ENCODE measurements at places on chromosomes 6 and 20.

- no peak for DNase-seq
These were observed 31.2 kb downstream of the CEP43 start for GRCh38 chr6:167030222-167031072.

DNA sequence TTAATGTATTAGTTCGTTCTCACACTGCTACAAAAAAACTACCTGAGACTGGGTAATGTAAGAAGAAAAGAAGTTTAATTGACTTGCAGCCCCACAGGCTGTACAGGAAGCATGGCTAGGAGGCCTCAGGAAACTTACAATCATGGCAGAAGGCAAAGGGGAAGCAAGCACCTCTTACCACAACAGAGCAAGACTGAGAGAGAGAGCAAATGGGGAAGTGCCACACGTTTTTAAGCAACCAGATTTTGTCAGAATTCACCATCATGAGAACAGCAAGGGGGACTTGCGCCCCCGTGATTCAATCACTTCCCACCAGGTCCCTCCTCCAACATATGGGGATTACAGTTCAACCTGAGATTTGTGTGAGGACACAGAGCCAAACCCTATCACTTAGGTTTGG, 70.8 kb upstream of the SRSF6 start:
- no peak for DNase-seq

- DNase-seq = no peak
These were observed 13.2 kb upstream of the EPB41L1 start for GRCh38 chr20:36141310-36141709.

DNA sequence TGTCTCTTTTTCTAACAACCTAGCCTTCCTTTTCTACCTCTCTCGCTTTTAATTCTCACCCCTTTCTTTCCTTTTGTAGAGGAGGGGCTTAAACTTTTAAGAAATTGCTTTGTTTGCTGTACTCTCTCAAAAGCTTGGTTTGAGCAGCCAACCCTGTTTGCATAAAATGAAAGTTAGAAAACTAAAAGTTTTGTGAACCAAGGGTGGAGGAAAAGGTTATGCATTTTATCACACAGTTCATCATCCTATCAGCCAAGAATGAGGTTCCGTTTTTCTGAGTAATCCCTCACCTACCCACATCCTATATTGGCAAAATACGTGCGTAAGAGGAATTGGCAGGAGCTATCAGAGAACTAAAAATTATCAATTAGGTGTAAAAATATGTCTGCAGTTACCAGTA, 42.8 kb upstream of the LOC128125822 start:
- no peak for DNase-seq

- DNase-seq = no peak
These were observed 70.2 kb downstream of the GPR6 start for GRCh38 chr6:110048221-110048875.

- DNase-seq = no peak
These were observed 25.7 kb downstream of the DST start for GRCh38 chr6:56616967-56617366.

DNA sequence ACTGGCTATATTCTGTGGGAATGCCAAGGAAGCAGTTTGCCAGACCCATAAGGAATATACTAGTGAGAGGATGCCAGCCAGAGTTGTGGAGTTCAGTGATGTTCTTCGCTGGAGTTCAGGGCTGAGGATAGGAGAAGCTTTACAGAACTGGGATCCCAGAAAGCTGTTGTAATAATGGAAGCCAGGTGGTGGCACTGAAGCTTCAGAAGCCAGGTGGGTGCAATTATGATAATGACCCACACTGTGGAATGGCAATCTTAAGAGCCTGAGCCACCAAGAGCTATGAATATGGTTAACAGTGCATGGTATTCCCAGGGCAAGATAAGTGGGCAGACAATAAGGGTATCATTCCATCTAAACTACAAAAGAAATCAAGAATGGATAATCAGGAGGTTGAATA, 25.1 kb upstream of the ENPP1 start:
- no peak for DNase-seq

- no peak for DNase-seq
These were observed 151.5 kb upstream of the STMND1 start for GRCh38 chr6:16950302-16950701.

DNA sequence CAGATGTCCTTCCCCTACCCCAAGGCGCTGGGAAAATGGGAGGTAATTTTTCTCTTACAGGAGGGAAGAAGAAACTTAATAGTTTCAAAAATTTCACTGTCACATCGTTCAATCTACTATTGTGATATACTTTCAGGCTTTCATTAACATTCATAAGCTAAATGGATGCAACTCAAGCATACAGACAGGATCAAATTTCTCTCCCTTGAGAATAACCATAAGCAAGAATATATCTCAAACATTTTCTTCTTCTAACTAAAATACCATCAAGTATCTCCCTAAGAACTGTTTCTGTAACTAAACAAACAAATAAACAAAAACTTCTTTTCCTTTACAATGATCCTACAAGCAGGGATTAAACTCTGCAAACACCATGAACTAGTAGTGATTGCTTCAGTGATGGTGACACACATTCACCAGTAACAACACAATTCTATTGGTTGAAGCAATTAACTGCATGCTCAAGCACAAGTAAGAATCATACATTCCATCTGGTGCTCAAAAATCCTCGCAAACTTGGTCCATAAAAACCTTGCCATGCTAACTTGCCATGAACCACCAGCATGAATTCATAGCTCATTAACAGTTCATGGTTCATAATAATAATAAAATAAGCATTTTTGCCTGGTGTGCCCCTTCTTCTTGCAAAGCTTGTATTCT, 183.8 kb downstream of the PTPRK start:
- DNase-seq = no peak

GRCh38 chr6:142952614-142953013, 7.6 kb upstream of the HIVEP2 start:
- DNase-seq = peak; percentile 79

DNA sequence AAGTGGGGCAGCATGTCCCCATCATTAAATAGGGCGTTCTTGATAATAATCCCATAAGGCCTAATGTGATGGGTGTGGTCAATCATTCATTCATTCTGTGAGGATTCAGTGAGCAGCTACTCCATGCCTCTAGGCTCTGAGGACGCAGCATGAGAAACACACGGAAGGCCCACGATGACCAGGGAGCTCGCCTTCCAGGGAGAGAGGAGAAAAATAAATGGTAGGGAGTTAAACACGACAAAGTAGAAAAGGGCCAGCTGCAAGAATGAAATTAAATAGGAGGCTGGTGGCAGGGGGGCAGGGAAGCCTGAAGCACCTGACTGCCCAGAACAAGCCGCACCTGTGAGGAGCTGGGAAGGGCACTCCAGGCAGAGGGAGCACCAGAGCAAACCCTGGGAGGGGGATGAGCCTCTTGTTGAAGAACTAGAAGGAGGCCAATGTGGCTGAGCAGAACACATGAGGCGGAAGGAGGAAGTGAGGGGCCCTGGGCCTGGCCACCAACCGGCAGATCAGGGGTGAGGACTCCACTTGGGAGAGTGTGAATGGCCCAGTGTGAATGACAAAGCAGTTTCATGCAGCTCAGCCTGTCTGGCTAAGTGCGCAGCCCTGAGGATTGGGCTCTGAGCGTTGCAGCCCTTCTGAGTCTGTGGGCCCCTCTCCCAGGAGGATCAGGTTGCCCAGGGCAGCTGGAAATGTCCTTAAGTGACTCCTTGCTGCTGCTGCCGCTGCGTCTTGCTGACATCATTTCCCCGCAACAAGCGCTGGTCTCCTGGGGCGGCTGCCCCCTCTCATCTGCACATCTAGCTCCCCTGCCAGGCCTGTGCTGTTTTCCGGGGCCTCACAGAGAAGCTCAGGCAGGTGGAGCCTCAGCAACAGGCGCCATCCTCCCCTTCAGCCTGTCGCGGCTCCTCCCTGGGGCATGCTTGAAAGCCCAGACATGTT, 99.9 kb downstream of the CDH26 start:
- DNase-seq = peak; percentile 89

DNA sequence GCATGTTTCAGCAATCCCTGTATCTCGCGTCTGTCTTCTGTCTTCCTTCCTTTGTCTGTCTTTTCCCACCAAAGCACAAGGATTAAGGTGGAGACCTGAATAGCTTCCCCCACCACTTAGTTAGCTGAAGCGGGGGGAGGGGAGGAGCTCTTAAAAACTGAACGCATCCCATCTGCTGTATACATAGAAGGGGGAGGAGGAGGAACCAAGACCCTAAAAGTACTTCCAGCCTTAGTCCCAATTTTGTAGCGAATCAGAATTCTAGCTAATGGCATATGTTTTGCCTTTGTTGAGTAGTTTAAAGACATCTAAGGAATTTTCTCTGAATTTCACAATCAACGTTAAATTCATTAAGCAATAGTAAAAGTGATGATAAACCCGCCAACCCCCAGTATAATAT, 47.9 kb downstream of the GNAS start:
- no peak for DNase-seq

DNA sequence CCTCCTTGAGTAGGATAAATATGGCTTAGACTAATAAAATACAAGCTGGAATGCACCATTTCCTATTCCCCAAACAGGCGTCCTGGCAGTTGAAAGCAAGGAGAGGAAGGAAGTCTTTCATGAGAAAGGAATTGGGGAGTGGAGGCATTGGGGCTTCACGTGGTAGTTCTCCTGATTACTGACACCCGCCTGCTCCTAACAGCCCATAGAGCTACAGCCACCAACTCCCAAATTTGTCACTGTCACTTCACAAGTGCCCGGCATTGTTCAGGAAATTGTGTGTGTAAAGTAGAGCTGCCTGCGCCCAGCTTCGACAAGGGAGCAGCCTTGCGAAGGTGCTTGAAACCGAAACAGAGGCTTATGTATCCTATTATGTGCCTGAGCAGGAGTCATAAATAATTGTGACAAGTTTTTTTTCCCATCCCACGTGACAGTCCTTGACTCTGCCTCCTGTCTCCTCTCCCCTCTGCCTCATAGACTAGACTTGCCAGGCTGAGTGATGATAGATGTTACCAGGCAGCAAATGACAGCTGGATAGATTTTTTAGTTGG, 301.7 kb upstream of the ZFP64 start:
- DNase-seq = no peak

DNA sequence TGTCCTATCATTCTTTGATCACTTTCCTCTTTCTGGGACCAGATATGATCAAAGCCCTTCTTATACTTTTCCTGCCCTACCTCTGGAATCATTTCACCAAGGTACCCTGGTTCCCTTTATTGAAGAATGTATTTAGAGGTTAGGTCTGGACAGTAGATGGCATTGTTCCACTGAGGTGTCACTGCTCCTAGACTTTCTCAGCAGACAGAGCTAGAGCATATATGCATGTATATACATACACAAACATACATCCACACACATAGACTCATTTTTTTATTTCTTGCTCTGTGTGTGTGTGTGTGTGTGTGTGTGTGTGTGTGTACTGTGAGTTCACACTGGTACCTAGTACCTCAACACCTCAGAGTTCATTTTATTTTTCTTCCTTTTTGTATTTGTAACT, 40.9 kb downstream of the PTPRA start:
- no peak for DNase-seq

DNA sequence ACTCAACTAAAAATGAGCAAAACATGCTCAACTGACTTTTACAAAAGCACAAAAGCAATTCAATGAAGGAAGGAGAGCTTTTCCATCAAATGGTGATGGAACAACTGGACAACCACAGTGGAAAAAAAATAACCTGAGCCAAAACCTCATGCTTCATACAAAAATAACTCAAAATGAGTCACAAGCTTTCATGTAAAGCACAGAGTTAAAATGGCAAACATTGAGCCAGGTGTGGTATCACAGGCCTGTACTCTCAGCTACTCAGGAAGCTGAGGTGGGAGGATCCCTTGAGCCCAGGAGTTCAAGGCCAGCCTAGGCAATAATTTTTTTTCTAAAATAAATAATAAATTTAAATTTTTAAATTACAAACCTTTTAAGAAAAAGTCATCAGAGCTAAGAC, 18.4 kb upstream of the HLA-G start:
- DNase-seq = no peak

DNA sequence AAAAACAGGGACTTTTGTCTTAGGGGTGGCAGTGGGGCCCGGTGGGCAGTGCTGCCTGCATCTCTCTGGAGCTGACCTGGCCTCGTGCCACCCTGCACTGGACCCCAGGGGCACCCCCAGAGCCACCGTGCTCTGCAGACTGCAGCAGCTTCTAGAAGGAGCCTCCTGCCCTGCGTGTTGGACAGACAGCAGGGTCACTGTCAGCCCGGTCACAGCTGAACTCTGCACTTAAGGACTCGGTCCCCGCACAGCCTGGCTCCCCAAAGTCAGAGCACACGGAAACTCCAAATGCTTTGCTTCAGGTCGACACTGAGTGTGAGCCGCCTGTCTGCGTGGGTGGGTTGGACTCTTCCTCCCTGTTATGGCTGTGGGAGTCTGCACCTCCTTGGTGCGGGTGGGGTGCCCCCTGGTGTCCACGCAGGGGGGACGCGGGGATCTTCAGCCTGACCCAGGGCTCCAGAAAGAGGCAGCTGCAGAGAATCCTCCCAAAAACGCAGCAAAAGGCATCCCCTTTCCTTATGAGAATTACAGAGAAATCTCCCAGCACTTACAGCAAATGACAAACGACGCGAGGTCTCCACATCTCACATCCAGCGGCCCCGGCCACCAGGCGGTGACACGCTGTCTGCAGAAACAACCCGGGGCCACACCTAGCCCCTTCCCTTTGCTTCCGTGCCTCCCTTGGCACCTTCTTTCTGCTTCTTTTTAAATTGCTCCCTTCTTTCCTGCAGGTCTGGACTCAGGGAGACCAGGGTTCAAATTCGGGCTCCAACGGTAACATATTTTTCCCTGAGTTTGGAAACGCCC, 36.3 kb upstream of the DACT2 start:
- DNase-seq = no peak

- no peak for DNase-seq
These were observed 96.9 kb downstream of the PHACTR3 start for GRCh38 chr20:59701236-59701635.

GRCh38 chr20:54176610-54177009, 2.8 kb upstream of the CYP24A1 start:
- no peak for DNase-seq

- peak; percentile 89 for DNase-seq
These were observed 1.3 kb downstream of the MAPK14 start for GRCh38 chr6:36028877-36029324.
